Fibroblast of skin of right quadriceps (primary cell): ENCODE measurements at places on chromosomes 5 and 9.

- no peak for DNase-seq
Measured at GRCh38 chr5:135262364-135262763, 136.7 kb downstream of the MACROH2A1 start.

- no peak for DNase-seq
Measured at GRCh38 chr5:111122398-111122797, 30.2 kb downstream of the WDR36 start.

- DNase-seq = no peak
Measured at GRCh38 chr5:43149231-43149630, 28.5 kb downstream of the ZNF131 start.

- no peak for DNase-seq
Measured at GRCh38 chr5:175864296-175864695, 7.1 kb upstream of the CPLX2 start.

DNA sequence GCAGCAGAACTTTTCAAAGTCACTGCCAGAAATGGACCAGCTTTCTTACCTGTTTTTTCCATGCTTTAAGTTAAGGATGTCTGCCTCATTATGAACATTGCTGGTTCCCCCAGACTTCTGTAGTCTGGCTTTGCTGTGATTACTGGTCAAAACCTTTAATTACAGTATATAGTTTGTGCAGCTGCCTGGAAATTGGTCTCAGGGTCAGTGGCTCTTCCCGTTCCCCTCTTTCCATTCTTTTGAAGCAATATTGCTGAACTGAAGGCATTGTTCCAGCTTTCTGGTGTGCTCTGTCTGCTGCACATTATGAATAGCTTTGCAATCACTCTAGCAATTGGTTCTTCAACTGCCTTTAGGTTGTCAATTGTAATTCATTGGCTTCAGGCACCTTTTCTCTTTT lies 206.5 kb downstream of the ARL15 start:
- DNase-seq = no peak

DNA sequence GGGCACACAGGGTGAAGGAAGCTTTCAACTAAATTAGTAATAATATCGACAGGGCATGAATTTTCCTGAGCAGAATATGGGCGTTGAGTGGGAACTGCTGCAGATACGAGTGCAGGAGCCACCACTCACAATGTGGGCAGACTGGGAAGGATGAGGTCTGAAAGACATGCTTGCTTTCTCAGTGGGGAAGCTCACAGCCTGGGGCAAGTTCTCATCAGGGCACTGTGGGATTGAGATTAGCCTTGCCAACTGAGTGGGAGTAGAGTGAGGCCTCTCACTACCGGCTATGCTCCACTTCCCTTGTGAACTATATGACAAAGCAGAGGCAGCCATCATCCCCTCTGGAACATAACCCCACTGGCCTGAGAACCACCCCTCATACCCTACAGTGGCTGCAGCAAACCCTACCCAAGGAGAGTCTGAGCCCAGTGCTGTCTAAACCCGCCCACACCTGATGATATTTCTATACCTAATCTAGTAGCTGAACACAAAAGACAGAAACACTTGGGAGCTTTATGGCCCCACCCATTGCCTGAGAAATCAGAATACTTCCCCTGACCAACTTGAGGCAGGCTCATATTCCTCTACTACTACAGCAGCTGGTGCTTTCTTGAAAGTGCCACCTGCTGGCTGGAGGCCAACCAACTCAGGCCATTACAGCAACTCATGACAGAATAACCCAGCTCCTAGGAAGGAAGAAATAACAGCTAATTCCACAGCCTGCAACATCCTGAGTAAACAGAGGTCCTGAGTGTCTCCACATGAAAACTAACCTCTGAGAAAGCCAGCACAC lies 173.7 kb upstream of the SPEF2 start:
- no peak for DNase-seq

DNA sequence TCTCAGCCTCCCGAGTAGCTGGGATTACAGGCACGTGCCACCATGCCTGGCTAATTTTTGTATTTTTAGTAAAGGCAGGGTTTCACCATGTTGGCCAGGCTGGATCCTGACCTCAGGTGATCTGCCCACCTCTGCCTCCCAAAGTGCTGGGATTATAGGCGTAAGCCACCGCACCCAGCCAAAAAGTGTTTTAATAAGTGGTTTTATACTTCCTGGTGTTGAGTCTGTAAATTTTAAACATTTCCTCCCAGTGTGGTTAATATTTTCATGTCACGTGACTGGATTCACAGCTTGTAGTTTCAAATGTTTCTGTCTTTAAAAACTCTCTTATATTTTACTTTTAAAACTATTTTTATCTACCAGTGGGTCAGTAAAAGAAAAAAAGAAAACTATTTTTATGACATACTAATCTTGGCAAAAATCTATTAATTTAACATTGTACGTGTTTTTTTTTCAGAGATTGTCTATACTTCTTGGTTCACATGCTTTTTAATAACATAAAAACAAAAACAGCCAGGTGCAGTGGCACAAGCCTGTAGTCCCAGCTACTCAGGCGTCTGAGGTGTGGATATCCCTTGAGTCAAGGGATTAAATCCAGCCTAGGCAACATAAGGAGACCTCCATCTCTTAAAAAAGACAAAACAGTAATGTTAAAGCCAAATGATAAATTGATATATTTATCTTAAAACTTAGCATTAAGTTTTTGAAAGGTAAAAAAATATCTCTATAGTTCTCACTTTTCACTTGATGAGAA lies 117.1 kb downstream of the DMXL1 start:
- DNase-seq = no peak

DNA sequence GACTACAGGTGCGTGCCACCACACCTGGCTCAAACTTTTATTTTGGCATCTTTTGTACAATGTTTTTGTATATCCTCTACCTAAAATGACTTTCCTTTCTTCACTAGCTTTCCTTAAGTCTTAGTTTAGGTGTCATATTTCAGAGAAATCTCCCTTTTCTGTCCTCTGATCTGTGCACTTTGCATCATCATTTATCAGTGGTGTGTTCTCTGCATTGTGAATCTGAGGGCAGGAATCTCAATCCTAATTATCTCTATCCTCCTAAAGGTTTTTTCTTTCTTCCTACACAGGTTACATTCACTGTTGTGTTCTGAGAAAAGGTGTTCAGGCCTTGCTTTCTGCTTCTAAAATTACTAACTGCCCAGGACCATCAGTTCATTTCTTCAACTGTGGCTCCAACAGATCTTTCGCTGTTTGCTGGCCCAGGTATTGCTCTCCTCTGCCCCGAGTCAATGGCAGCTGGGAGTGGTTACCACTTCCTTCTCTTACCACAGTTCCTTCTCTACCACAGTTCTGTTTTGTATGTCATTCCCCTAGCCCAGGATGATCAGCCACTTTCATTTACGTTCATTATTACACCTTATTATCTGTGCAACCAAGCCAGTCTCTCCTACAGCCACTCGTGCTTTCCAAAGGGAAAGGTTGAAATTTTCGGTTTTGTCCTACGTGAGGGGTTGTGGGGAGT lies 14.0 kb downstream of the TGFBR1 start:
- no peak for DNase-seq

- DNase-seq = no peak
Measured at GRCh38 chr5:38832810-38833209, 13.0 kb upstream of the OSMR start.

DNA sequence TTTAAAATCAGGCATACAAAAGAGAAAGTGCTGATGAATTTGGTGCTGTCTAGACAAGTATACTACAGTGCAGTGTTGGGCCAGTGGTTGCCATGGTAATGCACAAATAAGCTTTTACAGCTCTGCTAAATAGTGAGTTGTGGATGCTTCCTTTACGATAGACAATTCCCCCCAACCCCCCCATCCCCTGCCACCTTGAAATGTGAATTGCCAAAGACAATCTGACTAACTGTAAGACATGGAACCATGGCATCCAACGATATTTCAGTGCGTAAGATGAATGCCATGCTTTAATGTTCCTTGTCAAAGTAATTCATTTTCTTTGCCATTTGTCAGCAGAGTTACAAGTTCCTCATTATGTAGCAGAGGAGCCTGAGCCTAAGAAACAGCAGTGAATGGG lies 91.5 kb upstream of the NREP start:
- no peak for DNase-seq

DNA sequence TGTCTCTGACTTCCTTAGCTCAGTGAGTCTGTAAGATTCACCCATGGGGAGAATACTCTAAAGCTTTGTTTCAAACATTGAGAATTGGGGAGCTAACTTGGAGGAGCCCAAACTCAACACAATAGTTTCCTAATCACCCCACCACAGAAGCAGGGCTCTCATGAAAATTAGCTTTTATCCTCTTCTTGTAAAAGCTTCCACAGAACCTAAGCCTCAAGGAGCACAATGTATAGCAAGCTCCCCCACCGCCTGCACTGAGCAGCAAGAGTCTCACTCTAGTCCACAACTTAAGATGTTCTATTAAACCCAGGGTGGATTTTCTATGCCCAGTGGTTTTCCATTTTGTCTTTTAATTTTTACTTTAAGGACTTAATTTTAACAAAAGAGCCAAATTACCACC lies 48.9 kb upstream of the GRHPR start:
- no peak for DNase-seq

DNA sequence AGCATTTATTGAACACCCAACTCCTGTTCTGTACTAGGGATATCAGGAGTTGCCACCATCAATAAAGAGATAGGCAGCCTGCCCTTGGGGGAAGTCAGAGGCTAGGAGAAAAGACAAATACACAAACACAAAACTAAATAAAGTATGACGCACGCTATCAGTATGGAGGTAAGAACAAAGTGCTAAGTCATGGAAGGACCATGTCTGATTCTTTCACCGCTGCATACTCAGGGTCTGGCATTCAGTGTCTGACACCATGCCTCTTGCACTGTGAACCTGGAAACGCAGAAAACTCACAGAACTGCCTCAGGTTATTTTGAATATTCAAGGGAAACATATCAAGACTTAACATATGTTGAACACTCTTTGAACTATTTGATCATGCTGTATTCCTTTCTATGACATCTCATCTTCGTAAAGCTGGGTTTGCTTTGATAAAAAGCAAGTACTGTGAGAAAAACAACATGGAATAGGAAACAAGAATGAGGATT lies 65.3 kb downstream of the ADAMTSL1 start:
- no peak for DNase-seq

GRCh38 chr5:89930591-89931392 lies 478.8 kb downstream of the CETN3 start:
- peak; percentile 82 for DNase-seq

GRCh38 chr5:111582993-111583601 lies 70.8 kb upstream of the STARD4 start:
- DNase-seq = peak; percentile 91

DNA sequence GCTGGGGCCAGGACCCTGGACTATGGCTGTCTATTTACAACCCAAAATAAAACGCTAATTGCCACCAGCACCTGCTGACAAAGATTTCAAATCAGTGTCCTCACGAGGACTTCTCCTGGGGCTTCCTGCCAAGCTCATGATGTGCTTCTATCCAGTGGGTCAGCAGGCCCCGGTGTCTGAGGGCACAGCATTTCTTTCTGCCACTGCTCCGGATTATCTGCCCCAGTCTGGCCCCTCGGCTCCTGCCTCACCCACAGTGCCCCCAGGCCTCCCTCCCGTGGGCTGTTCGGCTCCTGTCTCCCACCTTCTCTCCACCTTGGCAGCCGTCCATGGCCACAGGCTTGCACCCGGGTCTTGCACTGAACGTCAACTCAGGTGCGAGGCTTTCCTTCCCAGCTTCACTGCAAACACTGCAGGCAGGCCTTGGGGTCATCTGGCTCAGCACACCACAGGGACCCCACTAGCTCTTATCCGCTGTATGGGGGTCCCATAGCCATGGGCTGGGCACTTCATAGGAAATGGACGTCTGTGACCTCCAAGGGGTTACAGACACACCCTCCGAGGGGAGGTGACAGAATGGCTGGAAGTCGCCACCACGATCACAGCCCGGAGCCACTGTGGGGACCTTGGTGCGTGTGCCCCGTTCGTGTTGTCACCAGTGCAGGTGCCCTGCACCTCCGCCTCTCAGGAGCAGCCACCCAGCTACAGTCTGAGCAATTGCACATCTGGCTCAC lies 43.8 kb upstream of the FCN1 start:
- no peak for DNase-seq

DNA sequence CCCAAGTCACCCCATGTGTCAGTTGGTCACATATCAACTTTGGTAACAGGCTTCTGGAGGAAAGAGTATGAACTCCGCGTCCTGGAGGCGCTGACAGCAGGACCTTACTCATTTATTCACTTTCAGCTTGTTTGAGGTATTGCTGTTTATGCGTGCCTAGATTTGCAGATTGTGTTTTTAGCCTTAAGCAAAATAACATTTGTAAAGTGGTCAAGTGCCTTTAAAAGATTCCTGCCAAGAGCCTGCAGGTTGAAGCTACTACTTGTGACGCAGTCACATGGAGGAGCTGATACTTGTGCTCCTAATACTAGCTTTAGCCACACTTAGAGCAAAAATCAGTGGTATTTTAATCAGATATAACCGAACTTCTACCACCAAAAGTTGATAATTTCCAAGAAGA lies 351.3 kb downstream of the ADGRV1 start:
- DNase-seq = no peak

GRCh38 chr5:32018476-32019436 lies 155.4 kb downstream of the GOLPH3 start:
- no peak for DNase-seq

DNA sequence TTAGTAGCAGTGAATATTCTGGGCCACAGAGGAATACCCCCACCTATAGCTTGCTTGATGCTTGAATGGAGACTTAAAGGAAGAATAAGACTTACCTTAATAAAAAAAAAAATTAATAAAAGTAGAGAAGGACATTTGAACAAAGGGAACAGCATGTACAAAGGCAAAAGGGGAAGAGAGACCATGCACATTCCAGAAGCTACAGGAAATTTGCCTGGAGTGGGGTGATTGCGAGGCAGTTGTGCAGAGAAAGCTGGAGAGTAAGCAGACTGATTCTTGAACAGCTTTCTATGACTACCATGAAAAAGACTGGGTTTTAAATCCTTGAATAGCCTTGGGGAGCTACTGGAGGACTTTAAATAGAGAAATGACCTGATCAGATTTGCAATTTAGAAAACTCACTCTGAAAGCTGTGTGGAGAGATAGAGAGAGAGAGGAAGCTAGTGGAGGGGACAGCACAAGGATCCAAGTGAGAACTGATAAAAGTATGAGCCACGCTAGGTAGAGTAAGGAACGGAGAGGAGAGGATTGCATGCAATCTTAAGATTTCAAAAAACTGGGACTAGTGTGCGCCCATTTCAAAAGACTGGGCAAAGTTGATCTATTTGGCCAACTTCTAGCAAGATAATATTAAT lies 12.5 kb upstream of the SSBP2 start:
- DNase-seq = no peak

GRCh38 chr5:96973532-96974401 lies 37.9 kb downstream of the LNPEP start:
- no peak for DNase-seq

GRCh38 chr5:133635051-133635450 lies 22.7 kb upstream of the FSTL4 start:
- DNase-seq = peak; percentile 69

DNA sequence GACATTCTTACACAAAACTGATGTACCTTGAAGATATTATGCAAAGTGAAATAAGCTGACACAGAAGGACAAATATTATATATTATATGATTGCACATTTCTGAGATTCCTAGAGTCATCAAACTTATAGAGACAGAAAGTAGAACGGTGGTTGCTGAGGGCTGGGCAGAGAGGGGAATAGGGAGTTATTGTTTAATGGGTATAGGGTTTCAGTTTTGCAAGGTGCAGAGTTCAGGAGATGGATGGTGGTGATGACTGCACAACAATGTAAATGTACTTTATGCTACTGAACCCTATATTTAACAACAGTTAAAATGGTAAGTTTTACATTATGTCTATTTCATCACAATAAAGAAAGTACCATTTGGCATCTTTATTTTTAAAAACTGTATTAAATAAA lies 315.8 kb upstream of the POU5F2 start:
- DNase-seq = no peak

GRCh38 chr5:96412868-96413449 lies 20.1 kb downstream of the PCSK1 start:
- DNase-seq = no peak
